ENCODE measurements at places on chromosomes 5 and 9.

DNA sequence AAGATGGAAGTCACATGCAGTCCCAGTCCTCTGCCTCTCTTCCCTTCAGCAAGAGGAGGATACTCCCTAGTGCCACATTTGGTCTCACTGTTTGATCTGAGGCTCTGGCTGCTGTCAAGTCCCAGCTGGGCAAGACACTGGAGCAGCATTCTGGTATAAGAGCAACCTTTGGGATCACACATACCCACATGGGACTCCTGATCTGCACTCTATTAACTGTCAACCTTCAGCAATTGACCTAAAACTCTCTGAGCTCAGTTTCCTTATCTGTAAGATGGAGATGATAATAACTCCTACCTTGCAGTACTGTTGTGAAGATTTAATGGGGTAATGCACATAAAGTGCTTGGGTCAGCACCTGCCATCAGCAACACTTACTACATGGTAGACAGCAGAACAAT, 437.9 kb downstream of the PIK3R1 start:
- no peak for DNase-seq

- DNase-seq: no peak
Observed at GRCh38 chr9:135136991-135137832, 49.7 kb downstream of the OLFM1 start.

GRCh38 chr9:106860721-106861639, 2.0 kb upstream of the ZNF462 start:
- DNase-seq: no peak

- DNase-seq: no peak
Observed at GRCh38 chr9:93676310-93677047, 100.1 kb downstream of the PHF2 start.

DNA sequence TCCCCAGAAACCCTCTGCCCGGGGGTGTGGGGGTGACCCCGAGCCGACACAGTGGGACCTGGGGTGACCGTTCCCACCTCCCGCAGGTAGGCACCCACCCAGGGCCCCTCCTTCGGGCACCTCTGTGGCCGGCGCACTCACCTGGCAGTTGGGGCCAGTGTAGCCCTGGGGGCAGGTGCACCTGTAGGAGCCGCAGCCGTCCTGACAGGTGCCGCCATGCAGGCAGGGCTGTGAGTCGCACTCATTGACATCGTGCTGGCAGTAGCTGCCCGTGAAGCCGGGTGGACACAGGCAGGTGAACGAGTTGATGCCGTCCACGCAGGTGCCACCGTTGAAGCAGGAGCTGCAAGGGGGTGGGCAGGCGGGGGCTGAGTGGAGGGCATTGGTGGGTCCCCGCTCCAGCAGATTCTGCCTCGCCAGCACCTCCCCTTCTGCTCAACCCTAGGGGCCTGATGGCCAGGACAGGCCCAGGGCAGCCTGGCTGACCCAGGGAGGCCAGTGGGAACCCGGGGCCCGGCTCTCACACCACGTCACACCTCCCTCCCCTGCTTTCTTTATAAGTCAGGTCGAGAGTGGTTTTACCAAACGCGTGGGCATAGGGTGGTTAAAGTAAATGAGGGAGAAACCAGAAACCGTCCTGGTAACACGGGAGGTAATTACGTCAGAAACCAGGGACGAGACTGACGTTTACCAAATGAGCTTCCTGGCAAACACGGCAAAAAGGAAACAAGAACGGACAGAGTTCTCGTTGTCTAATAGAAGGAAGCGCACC, 26.1 kb upstream of the SEC16A start:
- no peak for DNase-seq

- DNase-seq: no peak
Observed at GRCh38 chr5:80239680-80240367, 16.0 kb downstream of the SERINC5 start.

DNA sequence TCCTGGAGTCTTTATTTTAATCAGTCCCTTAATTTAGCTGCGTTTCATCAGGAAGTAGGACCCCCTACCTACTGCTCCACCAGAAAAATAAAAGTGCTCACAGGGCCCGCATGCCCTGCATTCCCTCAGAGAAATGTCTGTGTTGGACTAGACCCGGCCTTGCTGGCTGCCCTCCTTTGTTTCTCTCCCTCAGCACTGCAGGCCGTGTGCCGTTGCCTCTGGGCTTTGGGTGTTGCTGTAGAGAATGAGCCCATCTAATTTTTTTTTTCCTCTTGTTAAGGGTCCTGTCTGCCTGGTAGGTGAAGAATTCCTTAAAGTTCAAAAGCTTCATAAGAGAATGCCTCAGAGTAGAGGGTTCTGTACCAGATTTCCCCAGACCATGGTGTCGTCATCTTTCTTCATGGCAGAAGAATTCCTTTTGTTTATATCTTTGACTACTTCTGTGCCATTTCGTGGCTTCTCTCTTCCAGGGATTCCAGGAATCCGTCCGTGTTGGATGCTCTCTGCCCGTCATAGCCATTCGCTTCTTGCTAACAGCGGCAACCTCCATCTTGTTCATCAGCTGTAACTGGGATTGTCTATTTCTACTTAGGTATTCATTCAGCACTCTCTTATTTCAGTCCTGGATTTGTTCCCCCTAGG, 49.8 kb upstream of the ANGPTL2 start:
- DNase-seq: no peak

GRCh38 chr9:82882138-82882537, 180.8 kb downstream of the RASEF start:
- no peak for DNase-seq

- DNase-seq: no peak
Observed at GRCh38 chr9:111458139-111459009, 25.8 kb downstream of the ECPAS start.

DNA sequence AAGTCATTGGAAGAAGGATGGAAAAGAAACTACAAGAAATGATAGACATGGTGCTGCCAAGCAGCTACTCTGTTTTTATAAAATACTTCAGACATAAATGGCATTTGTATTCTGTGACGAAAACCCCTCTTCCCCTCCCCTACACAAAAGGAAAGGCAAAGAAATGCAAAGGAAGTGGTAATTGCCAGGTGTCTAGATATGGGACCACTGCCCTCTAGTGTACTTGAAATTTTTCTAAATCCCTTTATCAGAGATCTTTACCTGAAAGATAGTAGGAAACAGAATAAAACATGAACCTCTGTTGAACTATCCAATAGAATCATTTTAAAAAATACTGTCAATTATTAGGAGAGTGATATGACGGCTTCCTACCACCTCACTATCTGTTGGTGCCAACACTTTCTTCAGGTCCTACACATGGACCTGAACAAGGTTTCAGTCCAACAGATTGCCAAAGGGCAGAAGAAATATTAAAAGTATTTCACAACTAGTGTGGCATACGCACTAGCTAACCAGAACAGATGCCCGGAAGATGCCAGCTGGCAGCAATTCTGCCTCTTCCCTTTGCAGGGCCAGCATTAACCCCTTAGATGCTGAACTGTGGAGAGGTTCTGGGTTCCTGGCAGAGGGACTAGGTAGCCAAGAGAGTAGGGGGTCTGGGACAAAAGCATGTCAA, 104.1 kb downstream of the TSSK1B start:
- peak; percentile 79 for DNase-seq

DNA sequence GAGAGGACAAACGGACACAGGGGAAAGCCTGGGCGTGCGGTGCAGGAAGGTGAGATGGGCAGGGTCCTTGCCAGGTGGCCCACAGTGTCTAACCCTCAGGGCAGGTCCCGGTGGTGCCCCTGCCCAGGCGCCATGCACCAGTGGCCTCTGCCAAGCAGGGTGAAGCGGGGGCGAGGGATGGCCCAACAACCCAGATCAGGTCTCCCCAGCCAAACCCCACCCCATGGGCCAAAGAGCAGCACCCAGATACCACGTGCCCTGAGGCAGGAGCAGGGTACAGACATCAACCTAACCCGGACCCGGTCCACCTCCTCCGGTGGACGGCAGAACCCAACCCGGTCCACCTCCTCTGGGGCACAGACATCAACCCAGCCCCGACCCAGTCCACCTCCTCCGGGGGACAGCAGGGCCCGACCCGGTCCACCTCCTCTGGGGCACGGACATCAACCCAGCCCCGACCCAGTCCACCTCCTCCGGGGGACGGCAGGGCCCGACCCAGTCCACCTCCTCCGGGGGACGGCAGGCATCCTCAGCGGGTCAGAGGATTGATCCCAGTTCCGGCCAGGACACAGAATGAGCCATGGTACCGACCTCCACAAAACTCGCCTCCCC, 12.8 kb downstream of the SLC12A7 start:
- DNase-seq: no peak

DNA sequence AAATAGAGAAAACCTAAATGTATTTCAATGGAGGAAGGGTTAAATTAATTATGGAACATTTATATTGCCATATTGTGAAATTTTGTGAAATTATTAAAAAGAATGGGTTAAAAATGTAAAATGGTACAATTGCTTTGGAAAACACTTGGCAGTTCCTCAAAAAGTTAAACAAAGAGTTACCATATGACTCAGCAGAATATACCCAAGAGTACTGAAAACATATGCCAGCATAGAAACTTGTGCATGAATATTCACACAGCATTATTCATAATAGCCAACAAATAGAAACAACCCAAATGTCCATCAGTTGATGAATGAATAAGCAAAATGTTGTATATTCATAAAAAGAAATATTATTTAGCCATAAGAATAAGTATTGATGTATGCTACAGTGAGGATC, 181.0 kb upstream of the MAST4 start:
- no peak for DNase-seq

- DNase-seq: no peak
Observed at GRCh38 chr5:8831854-8832253, 714.0 kb downstream of the SEMA5A start.

DNA sequence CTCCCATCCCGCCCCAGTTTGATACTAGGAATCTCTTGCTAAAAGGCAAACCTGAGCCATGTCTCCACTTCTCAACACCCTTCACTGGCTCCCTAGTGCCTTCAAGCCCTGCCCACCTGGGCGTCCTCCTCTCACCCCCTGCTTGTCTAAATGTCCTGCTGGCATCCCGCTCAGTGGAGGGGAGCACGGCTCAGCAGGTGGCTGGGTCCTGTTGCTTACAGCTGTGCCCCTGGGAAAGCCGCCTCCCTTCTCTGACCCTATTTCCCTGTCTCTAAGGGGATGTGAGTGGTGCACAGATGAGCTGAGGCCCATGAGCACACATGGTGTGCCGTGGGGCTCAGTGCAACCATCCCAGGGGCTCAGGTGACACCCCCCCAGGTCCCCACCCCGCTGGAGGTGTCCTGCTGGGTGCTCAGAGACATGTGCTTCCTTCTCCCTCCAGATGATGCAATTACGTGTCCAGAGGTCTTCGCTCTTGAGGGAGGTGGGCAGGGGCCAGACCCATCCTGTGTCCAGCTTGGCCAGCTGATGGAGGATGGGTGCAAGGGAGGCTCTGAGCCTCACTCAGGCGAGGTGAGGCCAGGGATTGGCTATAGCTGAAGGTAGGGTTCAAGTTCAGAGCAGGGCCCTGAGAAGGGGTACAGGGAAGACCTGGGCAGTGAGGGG, 24.1 kb downstream of the FLT4 start:
- DNase-seq: no peak

GRCh38 chr9:131214286-131214856, 61.9 kb downstream of the FAM78A start:
- DNase-seq: no peak

GRCh38 chr5:78547731-78548615, 100.6 kb downstream of the LHFPL2 start:
- no peak for DNase-seq

GRCh38 chr9:111449705-111450104, 34.5 kb downstream of the ECPAS start:
- no peak for DNase-seq

DNA sequence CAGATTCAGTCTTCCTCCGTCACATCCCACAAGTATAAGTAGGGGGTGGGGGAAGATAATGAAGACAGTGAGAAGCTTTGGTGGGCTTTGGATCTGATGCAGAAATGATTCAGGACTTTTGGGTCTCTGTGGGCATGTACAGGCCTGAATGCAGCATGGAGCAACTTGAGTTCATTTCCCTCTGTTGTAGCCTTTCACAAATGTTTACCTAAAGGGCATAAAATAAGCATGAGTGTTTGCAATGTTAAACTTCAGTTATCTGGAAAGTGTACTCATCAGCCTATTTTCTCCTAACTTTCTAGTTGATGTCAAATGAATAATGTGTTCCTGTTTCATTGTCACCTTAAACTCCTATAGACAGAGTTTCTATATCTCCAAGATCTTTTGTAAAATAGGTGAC, 39.3 kb downstream of the GARNL3 start:
- no peak for DNase-seq

- no peak for DNase-seq
Observed at GRCh38 chr5:107783551-107783950, 112.8 kb upstream of the EFNA5 start.
